Activated CD4-positive, alpha-beta T cell treated with anti-CD3 and anti-CD28 coated beads, Interleukin-2, amount 10 ng/mL, durations not matched to agents 7 days and 5 days (primary cell): ENCODE measurements at places on chromosomes 13 and 19. TPM values are rescaled to one million over a fixed set of nuclear protein-coding genes. Genes with fewer than 3 reads are reported as not detected.

CAB39L gene
- 3.5 TPM for total RNA-seq

RFXAP gene
- 16.7 TPM for total RNA-seq

METTL21C gene
- total RNA-seq, result not detected

PLEKHF1 gene
- total RNA-seq, result 52.1 TPM

CYSLTR2 gene
- total RNA-seq, result 3.1 TPM

ZNF581 gene
- 24.1 TPM for total RNA-seq

PEAK3 gene
- 0.17 TPM for total RNA-seq

ZNF223 gene
- total RNA-seq, result not detected

CATSPERD gene
- total RNA-seq, result not detected

SIAH3 gene
- total RNA-seq, result 0.08 TPM

GRCh38 chr19:41307090-41307875, 2.7 kb upstream of the CCDC97 start:
- DNase-seq, result peak; percentile 30

DNA sequence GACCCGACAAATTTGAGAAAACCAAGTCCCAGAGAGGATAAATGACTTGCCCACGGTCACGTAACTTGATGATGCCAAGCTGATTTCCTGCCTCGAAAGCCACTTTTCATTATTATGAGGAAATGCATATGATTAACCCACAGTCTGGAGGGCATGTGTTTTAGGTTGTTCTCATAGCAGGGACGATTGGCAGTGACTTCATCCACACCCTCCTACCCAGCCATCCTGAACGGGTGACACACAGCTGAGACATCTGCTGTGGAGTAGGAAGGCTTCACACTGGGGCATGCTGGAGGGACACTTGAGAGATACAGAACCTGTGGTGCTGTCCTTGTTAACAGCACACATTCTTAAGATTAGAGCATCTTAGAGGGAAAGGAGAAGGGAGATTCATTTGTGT, 65.4 kb upstream of the WDFY2 start:
- DNase-seq, result no peak

DNA sequence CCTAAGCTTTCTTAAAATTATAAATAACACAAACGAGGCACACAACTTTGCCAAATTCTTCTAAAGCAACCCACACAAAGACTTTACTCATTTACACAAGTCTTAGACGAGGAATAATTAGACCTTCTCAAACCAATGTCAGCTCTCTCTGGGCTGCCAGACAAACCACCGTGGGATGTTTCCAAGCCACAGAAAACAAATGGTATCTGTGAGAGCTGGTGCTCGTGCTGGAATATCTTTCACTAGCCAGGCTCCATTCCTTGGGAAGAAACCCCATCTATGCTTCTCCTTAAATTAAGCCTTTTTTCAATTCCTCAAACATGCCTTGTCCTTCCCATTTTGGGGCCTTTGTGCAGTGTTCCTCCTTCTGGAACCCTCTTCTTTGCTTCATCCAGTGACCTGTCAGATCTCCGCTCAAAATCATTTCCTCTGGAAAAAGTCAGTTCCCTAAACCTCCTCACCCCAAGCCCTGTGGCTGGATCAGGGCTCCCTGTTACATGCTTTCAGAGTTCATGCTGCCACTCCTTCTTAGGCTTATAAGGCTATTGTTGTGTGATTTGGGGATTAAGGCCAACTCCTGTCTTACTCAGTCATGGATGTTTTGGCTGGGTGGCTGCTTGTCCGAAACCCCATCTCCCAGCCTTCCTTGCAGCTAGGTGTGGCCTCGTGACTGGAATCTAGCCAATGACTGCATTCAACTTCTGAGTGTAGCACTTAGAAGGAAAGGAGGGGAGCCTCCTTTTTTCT, 64.2 kb upstream of the GTF2F2 start:
- no peak for DNase-seq

GRCh38 chr13:64052521-64052920, 2636.9 kb upstream of the PCDH20 start:
- DNase-seq, result no peak

GRCh38 chr19:4206818-4207484, 22.4 kb upstream of the EBI3 start:
- DNase-seq, result no peak

- DNase-seq, result no peak
Observed at GRCh38 chr13:45402641-45403040, 15.5 kb downstream of the SLC25A30 start.

- DNase-seq, result peak; percentile 68
Observed at GRCh38 chr19:9205501-9206113, 13.8 kb downstream of the OR7D4 start.

GRCh38 chr19:16509141-16510061, 13.2 kb downstream of the C19orf44 start:
- no peak for DNase-seq

GRCh38 chr19:32372726-32373517, 27.5 kb downstream of the ZNF507 start:
- DNase-seq, result no peak

GRCh38 chr19:3368441-3368795, 2.0 kb downstream of the NFIC start:
- DNase-seq, result no peak

DNA sequence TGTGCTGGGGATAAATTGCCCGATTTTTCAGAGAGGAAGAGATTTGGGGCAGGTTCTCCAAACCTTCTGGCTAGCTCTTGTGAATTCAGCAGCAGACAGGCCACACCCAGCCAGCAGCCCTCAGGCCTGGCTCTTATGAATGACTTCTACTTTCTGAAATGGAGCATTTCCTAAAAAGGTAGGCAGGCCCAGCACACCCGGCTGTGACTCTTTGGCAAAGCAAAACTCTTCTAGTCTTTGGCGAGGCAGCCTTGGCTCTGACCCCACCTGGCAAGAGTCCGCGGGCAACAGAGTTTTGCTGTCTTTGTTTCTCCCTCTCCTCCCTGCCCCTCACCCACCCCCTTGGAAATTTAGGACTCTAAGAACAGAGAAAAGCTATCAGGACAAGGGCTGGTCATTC, 221.2 kb downstream of the ZNF536 start:
- DNase-seq, result no peak

DNA sequence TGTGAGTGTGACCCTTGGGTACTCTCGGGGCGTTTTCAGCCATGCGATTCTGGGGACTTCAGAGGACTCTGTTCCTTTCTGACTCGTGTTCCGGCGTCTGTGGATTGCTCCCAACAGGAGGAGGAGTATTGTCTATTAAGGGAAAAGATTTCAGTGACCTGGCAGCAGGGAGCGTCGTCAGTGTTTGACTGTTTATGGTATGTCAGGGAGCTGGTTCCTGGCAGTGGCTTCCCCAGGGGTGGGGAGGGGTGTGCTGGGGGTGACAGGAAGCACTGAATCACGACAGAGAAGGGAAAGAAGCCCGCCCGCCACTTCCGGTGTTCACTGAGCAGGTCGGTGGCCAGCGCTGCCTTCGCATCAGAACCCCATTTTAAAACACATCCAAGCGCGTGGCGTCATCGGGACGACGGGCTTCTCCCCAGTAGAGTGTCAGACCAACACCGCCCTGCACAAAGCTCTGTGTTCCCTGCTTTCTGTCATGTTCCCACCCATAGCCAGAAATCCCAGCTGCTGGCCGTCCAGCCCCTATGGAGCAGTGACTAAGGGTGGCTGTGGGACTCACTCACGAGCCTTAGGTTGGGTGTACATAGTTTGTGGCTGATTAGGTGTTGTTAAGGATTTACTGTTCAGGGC, 33.8 kb downstream of the COL4A2 start:
- DNase-seq, result peak; percentile 51

DNA sequence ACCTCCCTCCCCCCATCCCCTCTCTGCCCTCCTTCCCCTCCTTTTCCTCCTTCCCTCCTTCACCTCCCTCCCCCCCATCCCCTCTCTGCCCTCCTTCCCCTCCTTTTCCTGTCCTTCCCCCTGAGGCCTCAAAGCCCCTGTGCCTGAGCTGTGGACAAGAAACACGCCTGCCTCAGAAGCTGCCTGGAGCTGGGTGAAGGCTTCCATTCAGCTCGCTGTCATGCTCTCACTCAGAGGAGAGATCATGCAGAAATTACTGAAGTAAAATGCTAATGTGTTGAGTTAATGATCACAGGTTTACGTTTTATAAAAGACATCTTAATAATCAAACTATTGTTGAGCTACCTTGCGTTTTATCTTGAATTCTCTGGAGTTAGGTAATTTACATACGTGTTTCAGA, 114.5 kb downstream of the ATP11A start:
- DNase-seq, result no peak

DNA sequence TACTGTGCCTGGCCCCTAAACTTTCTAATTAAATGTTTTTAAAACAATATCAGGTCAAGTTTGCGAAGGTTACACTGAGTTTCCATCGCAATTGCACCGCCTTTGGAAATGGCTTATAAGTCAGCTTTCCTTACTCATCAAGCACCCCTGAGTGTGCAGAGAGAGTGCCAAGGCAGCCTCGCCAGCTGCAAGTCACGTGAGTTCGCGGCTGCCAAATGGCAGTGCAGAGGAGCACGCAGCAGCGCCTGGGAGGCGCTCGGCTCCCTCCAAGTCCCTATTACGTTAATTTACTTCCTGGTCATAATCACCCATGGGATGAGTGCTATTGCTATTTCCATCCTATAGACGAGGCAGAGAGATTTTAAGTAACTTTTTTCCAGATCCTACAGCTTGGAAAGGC, 319.6 kb downstream of the TEX29 start:
- no peak for DNase-seq

- DNase-seq, result no peak
Observed at GRCh38 chr19:1009041-1009980, 9.1 kb downstream of the GRIN3B start.

DNA sequence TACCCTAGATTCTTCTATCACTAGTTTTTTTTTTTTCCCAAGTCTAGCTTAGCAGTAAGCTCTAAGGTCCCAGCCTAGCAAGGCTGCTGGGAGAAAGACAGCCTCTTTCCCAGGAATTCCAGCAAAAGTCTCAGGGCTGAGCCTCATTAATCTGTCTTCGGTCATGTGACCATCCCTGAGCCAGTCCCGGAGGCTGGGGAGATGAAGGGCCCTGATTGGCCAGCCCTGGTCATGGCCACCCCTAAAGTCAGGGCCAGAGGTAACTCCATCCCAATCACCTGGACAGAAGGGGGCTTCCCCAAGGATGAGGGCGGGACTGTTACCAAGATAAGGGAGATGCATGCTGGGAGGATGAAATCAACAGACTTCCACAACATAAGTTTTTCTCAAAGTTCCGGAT, 43.3 kb downstream of the CCNE1 start:
- DNase-seq, result no peak

GRCh38 chr13:83272076-83272475, 610.2 kb downstream of the SLITRK1 start:
- DNase-seq, result no peak

GRCh38 chr19:1854542-1855039, 6.3 kb upstream of the REXO1 start:
- no peak for DNase-seq
